Iris pigment epithelial cell (primary cell): ENCODE measurements at places on chromosomes 7 and 10.

DNA sequence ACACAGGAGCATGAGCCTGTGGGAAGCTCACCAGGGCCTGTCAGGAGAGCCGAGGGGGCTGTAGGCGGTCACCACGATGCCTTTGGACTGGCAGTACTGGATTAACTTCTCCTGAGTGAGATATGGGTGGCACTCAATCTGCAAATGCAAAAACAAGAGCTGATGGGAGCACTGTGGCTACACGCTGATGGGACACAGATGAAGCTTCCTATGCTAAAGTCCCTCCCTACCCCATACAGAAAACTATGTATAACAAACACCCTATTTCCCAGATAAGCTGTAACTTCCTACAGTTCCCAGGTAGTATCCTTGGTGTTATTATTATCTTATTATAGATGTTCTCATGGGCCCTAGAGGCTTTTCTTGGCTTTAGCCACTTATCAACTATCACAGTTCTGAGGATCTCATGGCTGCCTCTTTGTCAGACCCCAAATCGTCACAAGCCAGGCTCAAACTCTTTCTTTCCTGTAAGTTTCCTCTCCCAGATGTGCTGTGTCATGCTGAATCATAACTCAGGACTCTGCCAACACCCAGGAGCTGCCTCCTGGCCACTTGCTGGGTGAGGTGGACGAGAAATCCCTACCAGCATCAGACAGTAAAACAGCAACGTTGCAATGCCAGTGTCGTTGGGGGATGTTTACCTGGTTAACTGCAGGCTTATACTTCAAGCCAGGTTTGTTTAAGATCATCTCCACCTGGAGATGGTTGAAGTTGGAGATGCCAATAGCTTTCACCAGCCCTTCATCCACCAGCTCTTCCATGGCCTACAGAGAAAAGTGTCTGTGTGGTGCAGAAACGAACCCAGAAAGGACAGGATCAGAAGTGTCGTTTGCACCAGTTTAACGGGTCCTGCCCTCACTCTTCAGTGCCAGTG lies 10.3 kb downstream of the AKR1B1 start:
- peak; percentile 91 for DNase-seq

DNA sequence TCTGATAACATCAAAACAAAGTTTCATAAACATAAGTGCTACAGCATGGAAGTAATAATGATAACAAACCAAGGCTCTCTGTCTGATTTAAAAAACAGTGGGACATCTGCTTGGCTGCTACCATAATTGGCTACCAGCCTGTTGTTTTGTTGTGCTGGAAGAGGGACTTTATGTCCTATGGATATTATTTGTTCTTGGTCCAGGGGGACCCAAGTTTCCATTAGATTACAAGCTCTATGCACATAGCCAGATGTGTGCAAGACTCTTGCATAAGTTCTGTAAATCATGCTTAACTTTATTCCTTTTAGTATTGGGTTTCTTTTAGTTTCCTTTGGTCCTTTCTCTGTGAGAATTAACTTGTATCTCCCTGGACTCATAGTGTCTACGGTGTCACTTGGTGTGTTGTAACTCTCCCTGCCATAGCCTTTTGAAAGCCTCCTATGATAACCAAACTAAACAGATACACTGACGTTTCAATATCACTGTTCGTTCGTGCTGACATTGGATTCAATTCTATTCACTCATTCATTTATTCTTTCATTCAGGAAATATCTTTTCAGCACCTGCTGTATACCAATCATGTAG lies 41.4 kb upstream of the CD36 start:
- no peak for DNase-seq

GRCh38 chr10:61098966-61099365 lies 155.0 kb upstream of the RHOBTB1 start:
- no peak for DNase-seq

DNA sequence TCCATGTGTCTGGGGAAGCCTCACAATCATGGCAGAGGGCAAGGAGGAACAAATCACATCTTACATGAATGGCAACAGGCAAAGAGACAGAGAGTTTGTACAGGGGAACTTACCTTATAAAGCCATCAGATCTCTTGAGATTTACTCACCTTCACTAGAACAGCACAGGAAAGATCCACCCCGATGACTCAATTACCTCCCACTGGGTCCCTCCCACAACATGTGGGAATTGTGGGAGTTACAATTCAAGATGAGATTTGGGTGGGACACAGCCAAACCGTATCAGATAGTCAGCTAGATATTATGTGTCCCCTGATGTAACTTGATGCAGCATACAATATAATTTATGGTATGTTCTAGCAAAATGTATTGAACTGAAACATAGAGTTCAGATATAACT lies 14.1 kb upstream of the CEP41 start:
- DNase-seq = no peak

GRCh38 chr10:96758423-96758822 lies 38.1 kb upstream of the PIK3AP1 start:
- no peak for DNase-seq

- DNase-seq = no peak
Measured at GRCh38 chr7:121355574-121355973, 26.8 kb downstream of the WNT16 start.

GRCh38 chr7:41503438-41503837 lies 199.5 kb downstream of the INHBA start:
- peak; percentile 67 for DNase-seq

GRCh38 chr7:47335557-47336471 lies 246.1 kb downstream of the TNS3 start:
- peak; percentile 83 for DNase-seq

DNA sequence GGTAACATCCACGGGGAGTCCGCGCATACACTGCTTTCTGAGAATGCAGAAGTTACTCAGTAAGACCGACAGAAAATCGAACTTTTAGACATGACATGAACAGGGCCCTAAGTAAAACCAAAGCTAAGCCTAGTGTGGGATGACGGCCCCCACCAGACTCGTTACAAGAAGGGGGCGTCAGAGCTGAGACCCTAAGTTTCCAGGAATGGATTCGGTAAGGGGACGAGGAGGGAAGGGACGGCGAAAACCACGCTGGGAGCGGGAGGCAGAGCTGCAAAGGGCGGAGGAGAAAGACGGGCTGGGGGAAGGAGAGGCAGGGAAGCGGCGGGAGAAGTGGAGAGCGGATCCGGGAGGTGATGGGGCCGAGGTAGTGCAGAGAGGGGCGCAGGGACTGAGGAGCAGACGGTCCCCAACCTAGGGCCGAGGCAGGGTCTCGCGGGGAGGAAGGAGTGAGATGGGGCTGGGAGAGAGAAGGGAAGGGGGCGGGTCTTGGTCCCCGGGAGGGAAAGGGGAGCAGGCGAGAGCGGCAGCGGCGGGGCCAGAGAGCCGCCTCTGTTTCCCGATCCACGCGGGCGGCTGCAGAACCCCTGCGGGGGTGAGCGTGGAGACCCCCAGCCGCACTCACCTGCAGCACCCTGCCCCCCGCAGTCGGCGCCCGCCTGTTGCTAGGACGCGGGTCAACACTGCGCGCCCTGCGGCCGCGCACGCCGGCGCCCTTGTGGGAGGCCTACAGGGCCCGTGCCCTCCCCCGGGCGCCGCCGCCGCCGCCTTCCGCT lies 513 bp downstream of the ODAD2 start:
- DNase-seq = peak; percentile 20

DNA sequence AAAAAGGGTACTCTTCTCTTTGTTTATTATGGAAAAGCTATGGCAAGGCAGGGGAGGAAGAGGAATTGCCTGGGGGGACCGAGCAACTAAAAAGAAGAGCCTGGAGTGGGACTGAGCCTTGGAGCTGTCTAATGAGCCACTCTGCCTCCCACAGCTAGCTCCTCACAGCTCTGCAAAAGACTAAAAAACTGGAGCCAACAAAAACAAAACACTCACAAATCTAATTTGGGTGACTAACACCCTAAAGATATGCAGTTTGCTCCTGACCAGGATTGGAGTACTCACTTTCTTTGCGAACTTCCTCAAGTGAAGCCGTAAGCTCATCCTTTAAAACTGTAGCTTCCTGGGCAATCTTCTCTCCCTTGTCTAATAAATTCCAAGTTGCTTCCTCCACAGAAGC lies 89.4 kb downstream of the CTNNA3 start:
- peak; percentile 92 for DNase-seq

DNA sequence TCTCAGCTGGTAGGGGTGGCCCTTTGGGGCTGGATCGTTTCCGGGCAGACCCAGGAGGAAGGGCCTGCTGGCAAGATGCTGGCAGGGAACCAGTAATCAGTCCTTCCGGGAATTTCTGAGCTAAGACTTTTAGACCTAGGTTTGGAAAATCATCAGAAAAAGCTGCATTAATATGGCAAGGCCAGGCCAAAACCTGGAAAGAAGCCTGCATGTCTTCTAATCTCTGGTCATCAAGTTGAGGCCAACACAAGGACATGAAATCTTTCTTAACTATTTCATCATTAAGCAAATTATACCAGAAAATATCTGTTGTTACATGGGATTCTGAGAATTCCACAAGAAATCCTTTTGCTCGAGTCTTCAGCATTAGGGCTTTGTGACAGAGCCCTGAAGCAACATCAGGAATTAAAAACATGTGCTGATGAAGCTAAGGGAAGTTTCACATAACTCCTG lies 19.9 kb downstream of the CPA1 start:
- DNase-seq = peak; percentile 44

GRCh38 chr10:111709603-111710002 lies 474.0 kb downstream of the GPAM start:
- no peak for DNase-seq

GRCh38 chr10:2700626-2701305 lies 366.6 kb upstream of the PFKP start:
- DNase-seq = no peak

GRCh38 chr7:158279539-158280447 lies 307.8 kb downstream of the PTPRN2 start:
- no peak for DNase-seq

GRCh38 chr10:34838366-34838900 lies 23.3 kb upstream of the PARD3 start:
- DNase-seq = no peak

- DNase-seq = no peak
Measured at GRCh38 chr10:120684226-120684625, 166.9 kb upstream of the WDR11 start.

DNA sequence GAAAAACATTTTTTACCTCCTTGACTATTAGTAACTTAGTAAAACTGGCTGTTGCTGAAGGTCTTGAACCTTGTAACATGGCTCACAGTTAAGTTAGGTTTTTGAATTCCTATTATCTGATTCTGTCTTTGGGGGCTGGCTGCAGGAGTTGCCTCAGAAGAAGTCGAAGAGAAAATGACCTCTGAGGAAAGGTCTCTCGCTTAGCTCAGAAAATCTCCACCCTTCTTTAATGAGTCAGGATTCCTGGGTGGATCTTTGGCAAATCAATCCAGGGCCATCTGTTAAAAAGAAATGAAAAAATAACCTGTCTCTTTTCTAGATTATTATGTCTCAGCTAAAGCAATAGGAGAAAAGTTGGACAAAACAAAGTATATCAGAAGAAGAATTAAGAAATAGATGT lies 267.8 kb upstream of the SEMA3C start:
- DNase-seq = peak; percentile 52

GRCh38 chr10:90813594-90814365 lies 44.1 kb downstream of the HTR7 start:
- no peak for DNase-seq

GRCh38 chr7:152313831-152314604 lies 121.8 kb downstream of the KMT2C start:
- peak; percentile 96 for DNase-seq

DNA sequence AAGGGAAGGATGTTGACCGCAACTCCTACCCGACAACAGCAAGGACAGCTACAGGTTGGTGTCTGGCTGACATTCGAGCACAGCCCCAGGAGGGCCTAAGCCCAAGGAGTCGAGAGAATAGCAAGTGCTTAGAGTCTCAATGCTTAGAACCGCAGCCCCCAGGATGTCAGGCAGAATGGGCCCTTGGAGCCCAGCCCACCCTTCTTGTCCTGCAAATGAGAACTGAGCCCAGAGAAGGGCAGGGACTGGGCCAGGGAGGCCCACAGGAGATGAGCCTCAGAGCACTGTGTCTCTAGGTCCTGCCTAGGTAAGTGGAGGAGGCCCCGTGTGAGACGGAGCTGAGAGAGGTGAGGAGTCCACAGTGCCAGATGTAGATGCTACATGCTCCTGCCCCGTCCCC lies 173.3 kb upstream of the ZMIZ1 start:
- no peak for DNase-seq

GRCh38 chr7:35263396-35263795 lies 9.5 kb upstream of the TBX20 start:
- no peak for DNase-seq

DNA sequence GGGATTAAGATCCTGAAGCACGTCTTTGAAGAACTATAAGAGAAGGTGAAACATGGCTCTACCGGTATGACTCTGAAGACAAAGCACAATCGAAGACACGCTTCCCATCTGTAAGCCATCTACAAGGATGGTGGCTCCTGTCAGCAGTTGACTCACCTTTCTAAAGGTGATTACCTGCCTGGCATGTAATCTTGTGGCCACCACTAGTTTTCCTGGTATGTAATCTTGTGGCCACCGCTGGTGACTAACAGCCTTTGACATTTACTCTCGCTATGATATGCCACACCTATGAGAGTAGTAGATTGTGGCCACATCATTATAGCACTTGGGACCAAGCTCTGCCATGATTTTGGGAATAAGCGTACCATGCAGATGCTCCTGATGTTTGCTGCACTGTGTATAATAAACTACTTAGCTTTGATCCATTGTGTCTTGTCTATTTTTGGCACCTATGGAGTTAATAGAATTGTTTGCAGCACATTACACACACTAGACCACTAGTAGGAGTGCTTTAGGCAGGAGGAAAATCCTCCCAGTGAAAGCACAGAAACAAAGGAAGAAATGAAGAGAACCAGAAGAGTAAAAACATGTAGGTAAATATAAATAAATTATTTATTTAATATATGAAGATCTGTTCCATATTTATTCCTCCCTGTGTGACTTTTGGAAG lies 59.8 kb downstream of the VAX1 start:
- no peak for DNase-seq

DNA sequence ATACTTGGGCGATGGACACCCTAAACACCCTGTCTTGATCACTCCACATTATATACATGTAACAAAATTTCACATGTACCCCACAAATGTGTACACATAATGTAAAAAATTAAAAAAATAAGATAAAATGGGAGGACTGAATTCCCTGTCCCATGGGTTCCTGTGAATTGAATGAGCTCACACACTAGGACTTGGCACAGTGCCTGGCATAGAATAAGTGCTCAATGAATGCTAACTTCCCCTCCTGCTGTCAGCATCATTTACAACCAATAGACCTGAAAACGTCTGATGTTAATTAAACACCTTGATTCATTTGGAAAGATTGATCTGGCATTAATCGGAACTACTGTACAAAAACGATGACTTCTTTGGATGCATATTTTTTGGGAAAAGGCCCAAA lies 117.3 kb upstream of the ZNF438 start:
- peak; percentile 28 for DNase-seq

GRCh38 chr10:123373591-123373990 lies 219.4 kb downstream of the BUB3 start:
- DNase-seq = no peak
